ENCODE measurements at places on chromosomes 13 and 19.

DNA sequence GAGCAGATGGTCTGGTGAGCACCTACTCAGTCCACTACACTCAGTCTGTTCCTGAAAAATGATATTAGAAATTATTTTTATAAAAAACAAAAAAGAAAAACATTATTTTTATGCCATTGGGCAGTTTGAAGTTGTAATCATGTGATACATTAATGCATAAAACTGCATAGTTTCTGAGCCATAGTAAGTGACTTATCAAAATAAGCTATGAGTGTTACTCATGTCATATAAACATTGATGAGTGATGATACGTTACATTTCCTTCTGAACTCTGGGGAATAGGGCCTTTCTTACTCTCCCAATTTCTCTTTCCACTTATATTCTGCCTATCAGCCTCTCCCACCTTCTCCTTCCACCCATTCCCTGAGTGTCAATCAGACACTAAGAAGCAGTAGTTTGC is 8.9 kb downstream of the ZNF805 start:
- DNase-seq = no peak

DNA sequence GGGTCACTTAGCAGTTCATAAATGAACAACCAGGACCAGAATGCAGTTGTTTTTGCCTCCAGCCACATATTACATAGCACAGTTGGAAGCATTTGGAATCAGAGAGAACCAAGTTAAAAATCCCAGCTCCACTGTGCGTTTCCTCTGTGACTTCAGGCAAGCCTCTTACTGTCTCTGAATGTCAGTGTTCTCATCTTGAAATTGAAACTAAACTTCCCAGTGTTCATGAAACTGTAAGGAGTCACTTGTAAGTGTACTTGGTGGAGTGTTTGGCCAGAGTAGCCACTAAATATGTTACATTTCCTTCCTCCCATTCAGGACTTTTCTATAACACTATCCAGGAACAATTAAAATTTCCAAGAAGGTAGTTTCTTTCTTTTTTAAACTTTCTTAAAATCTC is 276.8 kb downstream of the KCNRG start:
- no peak for DNase-seq

- no peak for DNase-seq
These were observed 684.1 kb upstream of the ARGLU1 start for GRCh38 chr13:107252021-107252420.

- DNase-seq = no peak
These were observed 19.6 kb downstream of the GPR183 start for GRCh38 chr13:99287551-99287950.

DNA sequence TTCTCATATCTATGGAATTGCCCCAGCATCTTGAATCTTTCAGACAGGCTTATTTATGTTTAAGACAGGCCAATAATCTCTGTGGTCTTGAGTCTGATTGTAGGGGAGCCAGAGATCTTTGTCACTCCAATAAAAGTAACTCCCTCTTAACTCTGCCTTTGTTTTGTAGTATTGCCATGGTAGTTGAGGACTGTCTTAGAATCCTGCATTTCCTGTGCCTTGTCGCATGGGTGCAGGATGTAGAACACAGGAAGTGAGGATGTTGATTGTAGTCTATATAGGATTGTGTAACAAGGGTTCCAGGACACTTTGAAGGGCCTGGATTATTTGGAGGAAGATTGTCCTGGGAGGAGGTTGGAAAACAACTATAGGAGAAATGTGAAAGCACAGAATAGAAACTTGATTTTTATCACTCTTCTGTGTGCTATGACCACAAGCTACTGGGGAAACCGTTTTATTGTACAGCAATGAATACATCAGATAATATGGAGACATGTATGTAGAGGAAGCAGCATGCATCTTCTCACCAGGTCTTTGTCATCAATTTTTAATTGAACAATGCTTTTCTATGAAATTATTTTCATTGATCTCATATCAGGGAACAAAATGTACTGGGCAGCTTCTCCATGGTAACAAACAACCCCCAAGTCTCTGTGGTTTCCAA is 411.7 kb downstream of the FGF9 start:
- no peak for DNase-seq

GRCh38 chr13:91216928-91217700 is 130.4 kb upstream of the MIR17HG start:
- DNase-seq = no peak

DNA sequence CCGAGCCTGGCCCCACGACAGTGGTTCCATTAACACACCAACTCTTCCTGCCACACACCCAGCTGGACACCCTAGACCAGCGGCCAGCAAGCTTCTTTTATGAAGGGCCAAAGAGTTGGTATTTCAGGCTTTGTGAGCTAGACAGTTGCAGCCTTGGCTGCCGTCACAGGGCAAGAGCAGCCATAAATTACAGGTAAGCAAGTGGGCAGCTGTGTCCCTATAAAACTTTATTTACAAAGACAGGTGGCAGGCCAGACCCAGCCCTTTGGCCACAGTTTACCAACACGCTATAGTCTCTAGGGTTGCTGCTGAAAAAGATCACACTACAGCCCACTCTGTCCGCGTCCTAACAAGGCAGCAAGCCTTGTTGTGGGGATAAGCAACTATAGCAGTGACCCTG is 13.3 kb downstream of the ELL start:
- DNase-seq = no peak

GRCh38 chr13:48586591-48587103 is 53.8 kb upstream of the RCBTB2 start:
- DNase-seq = peak; percentile 62

- peak; percentile 60 for DNase-seq
These were observed 15.0 kb downstream of the PRODH2 start for GRCh38 chr19:35797663-35798062.

DNA sequence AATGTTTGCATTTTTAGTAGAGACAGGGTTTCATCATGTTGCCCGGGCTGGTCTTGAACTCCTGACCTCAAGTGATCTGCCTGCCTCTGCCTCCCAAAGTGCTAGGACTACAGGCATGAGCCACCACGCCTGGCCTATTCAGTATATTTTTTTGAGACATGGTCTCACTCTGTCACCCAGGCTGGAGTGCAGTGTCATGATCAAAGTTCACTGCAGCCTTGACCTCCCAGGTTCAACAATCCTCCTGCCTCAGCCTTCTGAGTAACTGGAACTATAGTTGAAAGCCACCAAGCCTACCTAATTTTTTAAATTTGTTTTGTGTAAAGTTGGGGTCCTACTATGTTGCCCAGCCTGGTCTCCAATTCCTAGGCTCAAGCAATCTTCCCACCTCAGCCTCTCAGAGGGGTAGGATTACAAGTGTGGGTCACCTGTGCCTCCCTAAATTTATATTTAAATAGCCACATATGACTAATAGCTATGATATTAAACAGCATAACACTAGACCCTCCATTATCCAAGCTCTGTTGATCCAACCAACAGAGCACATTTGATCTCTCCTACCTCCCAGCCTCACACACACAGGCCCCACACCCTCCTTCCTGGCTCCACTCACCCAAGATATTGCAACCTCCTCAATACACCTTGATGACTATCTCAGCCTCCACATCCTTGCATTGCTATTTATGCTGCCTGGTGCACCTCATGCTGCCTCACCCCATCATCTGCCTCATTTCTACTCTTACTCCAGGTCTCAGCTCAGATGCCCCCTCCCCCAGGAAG is 2.1 kb upstream of the CEACAM19 start:
- no peak for DNase-seq

DNA sequence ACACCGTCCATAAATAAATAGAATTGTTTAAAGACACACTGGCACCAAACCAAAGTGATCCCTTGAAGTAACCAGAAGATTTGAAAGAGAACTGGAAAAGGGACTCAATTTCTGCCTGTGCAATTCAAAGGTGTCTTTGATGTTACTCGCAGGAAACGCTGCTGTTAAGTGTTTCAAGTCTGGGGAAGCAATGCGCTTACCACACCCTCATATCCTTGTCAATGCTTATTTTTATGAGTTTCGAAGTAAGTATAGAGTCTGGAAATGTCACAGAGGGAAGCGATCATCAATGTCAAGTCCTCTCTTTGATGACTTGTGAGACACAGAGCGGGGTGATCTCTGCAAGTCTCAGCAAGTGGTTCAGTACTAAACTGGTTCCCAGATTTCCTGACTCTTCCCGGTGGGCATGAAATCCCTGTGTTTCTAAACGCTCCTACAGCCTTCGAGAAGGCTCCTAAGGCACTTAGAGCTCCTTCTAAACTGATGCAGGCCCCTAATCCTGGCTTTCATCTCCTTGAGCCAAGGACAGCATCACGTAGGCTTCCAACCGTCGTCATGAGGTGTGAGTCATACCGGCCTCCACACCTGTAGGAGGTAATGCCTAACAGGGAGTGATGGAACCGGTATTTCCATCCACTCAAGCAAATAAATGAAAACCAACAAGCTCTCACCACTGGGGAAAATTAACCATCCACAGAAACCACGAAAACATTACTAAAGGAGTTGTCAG is 22.8 kb downstream of the SYDE1 start:
- no peak for DNase-seq

GRCh38 chr13:30830638-30830965 is 75.5 kb upstream of the MEDAG start:
- DNase-seq = no peak

DNA sequence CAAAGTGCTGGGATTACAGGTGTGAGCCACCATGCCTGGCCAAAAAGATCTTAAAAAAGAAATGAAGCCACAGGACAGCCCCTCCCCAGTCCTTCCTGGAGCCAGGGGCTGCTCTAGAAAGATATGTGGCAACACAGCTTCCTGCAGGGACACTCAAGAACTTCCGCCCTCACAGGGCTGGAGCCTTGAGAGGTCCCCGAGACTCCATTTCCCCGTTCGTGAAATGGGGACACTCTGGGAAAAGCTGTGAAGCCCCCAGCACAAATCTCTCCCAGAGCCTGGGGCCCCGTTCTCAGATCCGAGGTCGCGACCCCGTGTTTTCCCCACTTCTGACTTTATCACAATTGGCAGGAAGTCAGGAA is 2.5 kb upstream of the GPX4 start:
- peak; percentile 91 for DNase-seq

- peak; percentile 95 for DNase-seq
These were observed 9.5 kb downstream of the NDUFA11 start for GRCh38 chr19:5893907-5894703.

DNA sequence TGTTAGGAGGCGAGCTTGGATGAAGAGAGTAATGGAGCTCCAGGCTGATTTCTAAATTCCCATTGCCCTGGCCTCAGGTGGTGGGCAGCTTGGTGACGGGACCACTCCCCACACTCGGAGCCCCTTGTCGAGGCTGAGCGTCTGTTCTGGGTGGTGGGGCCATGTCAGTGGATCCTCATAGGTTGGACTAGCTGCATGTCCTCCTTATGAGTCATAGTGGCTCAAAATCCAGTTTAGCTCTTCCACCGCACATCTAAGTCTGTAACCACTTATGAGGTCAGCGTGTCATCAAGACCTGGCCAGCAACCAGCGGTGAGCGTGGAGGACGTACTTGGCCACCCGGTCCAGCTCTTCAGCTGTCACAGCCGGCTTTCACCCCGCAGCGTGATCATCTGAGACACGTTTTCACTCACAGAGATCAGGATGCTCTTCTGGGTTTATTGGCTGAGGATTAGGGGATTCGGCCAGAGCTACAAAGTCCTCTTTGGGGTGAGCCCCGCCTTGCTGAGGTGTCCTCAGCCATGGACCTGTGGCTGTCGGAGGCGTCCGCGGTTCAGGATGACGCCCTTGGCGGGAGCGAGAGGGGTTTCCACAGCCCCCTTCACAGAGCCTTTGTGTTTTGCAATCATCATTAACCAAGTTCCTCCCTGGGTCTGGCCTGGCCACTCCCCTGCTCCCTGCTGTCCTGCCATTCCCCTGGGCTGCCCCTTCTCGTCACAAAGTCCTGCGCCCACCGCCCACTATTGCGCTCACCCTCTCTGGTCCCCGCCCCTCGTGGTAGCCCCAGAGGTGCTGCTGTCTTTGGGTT is 41.9 kb downstream of the ADPRHL1 start:
- DNase-seq = no peak

GRCh38 chr13:44452418-44452817 is 78.8 kb downstream of the SERP2 start:
- DNase-seq = no peak

DNA sequence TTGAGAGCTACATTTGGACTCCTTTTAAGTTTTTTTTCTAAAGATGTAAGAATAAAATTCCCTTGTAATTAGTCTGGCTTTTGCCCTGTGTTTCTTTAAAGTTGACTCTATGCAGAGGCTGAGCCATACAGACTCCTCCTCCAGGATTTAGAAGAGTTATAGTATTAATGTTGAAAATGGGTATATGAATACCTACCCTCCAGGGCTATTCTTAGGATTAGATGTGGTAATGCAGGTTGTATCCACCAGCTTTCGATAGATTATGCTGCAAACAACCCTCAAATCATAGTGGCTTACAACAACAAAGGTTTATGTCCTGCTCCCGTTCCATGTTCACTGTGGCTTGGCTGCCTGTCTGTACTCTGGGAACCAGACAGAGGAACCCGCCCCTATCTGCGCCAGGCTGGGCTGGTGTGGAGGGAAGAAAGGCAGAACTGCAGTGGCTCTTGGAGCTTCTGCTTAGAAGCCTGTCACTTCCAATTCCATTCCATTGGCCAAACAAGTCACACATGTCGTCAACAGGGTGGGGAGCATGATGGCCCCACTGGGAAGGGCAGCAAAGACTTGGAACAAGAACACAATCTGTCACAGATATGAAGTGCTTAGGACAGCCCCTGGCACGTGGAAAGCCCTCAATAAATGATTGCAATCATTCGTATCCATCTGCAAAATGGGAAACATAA is 290.8 kb downstream of the FOXO1 start:
- DNase-seq = no peak

DNA sequence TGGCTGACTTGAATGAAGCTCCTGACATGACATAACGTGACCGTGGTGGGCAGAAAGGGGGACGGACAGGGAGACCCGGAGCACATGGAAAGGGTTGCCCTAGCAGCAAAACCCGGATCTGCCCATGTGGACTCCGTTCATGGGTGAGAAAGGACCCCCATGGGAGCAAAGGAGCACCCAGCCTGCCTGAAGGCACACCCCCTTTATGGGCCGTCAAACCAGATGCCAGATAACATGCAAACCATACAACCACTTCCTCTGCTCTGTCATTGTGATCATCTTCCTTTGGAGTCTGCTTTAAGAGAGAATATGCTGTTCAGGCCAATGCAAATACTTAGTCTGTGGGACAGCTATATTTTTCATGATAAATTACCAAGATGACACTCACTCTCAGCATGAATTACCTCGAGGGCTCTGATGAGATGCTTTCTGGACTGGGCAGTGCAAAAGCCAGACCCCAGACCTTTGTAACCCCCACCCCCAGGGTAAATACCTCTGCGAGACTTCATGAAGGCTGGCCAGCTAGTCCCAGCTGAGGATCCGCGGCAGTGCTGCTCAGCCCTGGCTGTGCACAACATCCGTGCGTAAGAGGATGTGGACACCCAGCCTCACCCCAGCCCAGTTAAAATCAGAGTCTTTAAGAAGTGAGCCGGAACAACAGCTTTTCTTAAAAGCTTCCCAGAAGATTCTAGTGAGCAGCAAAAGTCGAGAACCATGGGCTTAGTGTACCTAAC is 126.6 kb downstream of the USP12 start:
- peak; percentile 82 for DNase-seq

DNA sequence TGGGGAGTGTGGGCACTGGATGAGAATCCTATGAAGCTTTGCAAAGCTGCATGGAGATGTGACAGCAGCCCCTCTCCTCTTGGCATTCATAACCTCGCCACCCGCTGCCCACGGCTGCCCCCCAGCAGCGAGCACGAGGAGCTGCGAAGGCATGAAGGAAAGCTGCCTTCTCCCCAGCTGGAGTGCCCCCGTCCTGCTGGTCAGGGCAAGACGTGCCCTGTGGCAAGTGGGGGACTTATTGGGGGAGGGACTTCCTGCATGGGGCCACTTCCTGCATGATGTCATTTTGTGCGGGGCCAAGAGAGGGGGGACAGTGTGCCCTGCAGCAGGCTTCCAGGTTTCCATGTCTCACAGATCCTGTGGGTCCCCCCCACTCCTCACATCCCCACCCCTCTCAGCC is 85.9 kb downstream of the TSHZ3 start:
- DNase-seq = no peak

All from hematopoietic multipotent progenitor cell treated with erythropoietin and hydrocortisone succinate and interleukin-3 and kit ligand, for 4 days (in vitro differentiated cells).